Activated B cell treated with CpG ODN at 0.5 μM for 24 hours (primary cell): ENCODE measurements at places on chromosomes 7 and 10. TPM values are rescaled to one million over a fixed set of nuclear protein-coding genes. Genes with fewer than 3 reads are reported as not detected.

DNA sequence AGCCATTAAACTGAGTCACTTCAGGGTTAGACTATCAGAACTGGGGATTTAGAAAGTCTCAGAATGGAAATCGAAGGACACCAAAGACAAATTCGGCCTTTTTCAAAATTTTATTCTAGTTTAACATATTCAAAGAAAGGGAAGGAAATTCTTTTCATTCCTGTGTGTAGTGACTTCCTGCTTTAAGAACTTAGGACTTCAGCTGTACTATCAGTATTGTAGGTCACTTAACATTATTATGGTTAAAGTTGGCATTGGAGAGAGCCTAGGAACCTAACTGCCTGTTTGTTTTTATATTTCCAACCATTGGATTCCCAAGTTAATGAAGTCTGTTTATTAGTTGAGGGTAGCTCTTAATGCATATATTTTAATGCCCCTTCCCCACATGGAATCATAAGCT lies 63.7 kb downstream of the PTEN start:
- DNase-seq: no peak

DNA sequence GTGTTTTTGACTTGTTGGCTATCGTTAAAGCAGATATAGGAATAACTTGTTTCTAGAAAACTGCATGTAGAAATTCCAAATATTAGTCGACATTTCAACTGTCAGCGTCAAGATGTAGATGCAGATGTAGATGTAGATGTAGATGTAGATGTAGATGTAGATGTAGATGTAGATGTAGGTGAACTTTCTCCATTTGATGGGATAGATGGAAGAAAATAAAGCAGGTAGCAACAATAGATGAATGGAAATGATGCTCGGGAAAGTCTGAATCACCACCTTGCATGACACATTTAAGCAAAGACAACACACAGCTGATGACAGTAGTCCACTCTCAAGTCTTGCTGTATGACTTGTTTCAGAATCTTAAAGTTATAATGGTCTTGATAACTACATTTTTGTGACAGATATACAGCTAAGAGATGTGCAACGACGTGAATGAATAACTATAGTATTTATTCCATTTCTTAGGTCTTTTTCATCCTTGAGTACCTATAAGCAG lies 53.5 kb downstream of the SND1 start:
- no peak for DNase-seq

DNA sequence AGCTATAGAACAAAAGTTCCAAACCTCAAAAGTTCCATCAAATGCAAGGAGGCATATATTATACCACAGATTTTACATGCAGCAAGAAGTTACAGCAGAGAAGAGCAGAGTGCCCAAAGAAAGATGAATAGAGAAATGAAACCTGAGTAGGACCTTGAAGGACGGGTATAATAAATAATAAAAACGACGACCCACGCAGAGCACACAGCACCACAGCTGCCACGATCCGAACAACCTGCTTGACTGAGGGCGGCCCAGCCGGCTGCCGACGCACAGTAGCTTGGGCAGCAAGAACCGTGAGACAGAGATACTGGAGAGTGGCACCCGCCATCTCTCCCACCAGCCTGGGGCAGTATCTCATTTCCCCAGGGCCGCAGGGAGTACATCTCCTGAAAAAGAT lies 79.0 kb downstream of the HIPK2 start:
- DNase-seq: no peak

DNA sequence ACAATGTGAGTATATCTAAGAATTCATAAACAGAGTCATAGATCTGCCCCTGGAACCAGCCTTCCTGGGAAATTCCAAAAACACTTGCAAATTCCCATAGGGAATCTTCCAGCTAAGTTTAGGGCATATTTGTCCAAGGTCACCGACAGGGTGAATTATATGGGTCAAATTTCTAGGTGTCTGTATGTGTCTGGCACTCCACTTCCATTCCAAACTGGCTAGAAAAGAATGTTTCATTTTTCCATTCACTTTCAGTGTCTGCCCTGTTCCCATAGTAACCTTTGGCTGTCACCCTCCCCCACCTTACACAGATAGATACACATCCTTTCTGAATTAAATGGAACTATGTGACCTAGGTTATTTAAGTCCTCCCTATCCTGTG lies 230.9 kb downstream of the CREB5 start:
- DNase-seq: no peak

DNA sequence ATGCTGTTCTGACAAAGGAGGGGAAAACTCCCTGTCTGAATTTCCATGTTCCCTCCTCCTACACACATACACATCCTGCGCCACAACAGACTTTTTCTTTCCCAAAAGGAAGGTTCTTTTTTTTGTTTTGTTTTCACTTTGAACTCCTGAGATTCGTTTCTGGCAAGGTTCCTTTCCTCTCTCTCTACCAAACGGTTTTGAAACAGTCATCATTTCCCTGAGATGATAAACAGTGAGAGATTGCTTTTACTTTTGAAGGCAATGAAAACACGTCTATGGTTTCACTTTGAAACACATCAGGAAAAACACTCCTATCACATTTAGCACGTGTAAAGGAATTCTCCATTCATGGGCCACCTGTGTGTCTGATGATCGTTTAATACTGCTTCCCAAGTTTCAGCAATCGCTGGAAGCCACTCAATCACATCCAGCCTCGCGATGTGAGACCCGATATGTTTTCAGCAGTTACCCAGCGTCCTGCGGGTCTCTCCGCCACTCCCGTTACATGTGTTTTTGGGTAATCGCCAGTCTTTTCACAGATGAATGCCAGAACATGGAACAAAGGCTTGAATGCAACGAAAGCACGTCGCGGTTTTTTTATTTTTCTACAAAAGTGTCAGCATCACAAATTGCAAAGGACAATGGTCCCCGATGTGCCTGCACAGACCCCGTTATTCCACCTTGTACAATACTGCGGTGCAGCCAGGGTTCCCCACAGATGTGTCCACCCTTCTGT lies 62.8 kb upstream of the CUX1 start:
- no peak for DNase-seq

DNA sequence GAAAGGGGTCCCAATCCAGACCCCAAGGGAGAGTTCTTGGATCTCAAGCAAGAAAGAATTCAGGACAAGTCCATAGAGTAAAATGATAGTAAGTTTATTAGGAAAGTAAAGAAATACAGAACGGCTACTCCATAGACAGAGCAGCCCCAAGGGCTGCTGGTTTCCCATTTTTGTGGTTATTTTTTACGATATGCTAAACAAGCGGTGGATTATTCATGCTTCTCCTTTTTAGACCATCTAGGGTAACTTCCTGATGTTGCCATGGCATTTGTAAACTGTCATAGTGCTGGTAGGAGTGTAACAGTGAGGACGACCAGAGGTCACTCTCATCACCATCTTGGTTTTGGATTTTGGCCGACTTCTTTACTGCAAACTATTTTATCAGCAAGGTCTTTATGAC lies 1033.4 kb downstream of the SORCS3 start:
- no peak for DNase-seq

GRCh38 chr10:87507879-87508483 lies 3.3 kb downstream of the MINPP1 start:
- no peak for DNase-seq

DNA sequence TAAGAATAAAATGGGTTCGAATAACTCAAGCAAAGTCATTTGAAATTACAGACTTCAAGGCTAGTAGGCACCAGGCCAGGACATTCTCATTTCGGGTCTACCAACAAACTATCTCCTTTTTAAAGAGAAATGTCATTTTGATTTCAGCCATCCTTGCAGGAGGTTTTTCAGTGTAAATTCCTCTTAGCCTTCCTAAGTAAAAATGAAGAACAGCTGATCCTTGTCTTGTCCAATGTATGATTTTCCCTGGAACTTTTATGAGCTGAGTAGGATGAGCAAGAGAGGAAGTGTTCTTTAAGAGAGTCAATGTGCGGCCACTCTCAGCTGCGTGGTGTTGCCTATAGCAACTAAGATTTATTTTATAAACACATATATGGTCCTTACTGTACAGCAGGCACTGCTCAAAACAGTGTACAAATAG lies 110.1 kb downstream of the PLCE1 start:
- DNase-seq: no peak

- DNase-seq: no peak
Measured at GRCh38 chr7:90433221-90433620, 30.0 kb downstream of the CLDN12 start.

The ARID5B gene
- total RNA-seq: 67.4 and 76.8 TPM in 2 replicates
